Panc1 (cell line): ENCODE measurements at places on chromosomes 11 and 22. TPM values are rescaled to one million over a fixed set of nuclear protein-coding genes. Genes with fewer than 3 reads are reported as not detected.

NXPE1 gene
- total RNA-seq = not detected

PKDREJ gene
- total RNA-seq = not detected

DGAT2 gene
- 19.2 TPM for total RNA-seq

TEX54 gene
- not detected for total RNA-seq

UBQLN3 gene
- not detected for total RNA-seq

SHISA8 gene
- 0.62 TPM for total RNA-seq

ALX4 gene
- total RNA-seq = 1.0 TPM

KCNJ1 gene
- not detected for total RNA-seq

FXYD2 gene
- total RNA-seq = 0.39 TPM

CASP12 gene
- total RNA-seq = not detected

TMEM41B gene
- 126 TPM for total RNA-seq
